ENCODE measurements at places on chromosomes 5 and 9. TPM values are rescaled to one million over a fixed set of nuclear protein-coding genes. Genes with fewer than 3 reads are reported as not detected.

The C5orf15 gene
- 73.8 TPM for polyA plus RNA-seq

GRCh38 chr5:132025403-132025971 lies 14.0 kb upstream of the ACSL6 start:
- no peak for DNase-seq

DNA sequence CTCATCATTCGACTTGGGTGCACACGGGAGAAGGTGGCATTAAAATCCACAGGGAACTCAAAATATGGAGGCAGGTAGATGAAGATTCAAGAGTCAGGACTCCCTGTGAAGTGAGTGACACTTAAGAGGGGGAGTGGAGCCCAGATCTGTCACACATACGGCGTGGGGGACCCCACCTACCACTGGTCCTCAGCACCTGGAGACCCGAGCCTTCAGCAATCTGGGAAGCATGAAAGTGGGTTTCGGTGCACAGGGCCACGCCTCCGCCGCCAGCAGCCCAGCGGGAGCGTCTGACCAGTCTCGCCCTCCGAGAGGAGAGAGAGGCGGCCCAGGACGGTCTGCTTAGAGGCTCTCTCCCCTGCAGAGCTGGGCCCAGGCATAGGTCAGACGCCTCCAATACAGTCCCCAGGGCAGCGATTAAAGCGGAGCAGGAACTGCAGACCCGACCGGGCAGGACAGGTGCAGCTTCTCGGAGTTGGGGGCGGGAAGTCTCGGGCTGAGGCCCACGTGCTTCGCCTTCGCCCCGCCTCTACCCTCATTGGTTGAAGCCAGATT lies 639 bp upstream of the SLC2A8 start:
- no peak for DNase-seq

DNA sequence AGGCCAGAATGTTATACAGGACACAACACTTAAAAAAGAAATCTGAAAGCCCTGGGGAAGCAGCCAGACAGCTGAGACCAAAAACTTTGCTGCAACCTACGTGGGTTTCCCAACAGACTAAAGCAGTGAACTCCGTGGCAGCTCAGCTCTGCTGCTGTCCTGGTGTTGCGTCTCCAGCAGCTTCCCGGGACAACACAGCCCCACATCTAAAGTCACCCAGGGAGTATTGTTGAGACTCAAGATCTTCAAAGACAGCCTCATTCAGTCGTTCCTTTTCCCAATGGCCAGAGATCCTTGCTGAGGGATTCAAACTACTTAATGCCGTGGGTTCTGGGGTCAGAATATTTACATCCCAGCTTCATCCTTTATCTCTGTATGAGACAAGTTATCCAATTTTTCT lies 125.8 kb downstream of the MED10 start:
- DNase-seq, result no peak

The GABRG2 gene
- polyA plus RNA-seq, result 2.1 TPM

The PHF2 gene
- polyA plus RNA-seq, result 24.9 TPM

DNA sequence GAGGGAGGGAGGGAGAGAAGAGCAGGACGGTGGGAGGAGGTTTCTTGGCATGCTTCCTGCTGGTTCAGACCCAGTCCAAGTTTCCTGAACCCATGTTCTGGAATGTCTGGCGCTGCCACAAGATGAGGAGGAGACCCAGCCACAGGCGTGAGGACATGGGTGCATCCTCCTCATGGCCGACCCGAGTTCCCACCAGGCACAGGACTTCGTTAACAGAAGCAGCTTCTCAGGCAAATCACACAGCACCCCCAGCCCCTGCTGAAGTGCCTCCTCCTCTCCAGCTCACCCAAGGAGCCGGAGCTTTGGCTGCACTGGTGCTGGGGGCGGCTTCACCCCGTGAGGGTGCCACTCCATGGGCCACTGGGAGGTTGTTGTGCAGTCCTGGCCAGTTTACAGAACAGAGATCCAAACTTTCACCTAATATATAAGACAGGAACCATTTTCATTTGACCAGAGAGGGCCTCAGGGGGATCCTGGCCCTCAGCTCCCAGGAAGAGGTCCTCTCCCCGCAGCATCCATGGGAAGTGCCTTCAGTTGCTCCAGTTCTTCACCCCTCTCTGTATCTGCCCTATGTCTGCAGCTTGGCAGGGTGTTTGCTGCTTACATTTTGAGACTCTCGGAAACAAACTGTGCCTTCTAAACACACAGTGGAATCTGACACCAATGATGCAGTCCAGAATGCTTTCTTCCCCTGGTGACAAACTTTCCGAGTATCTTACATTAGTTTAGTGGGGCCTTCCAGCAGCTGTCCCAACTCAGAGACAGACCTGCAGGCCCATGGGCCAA lies 10.2 kb upstream of the NKD2 start:
- no peak for DNase-seq

DNA sequence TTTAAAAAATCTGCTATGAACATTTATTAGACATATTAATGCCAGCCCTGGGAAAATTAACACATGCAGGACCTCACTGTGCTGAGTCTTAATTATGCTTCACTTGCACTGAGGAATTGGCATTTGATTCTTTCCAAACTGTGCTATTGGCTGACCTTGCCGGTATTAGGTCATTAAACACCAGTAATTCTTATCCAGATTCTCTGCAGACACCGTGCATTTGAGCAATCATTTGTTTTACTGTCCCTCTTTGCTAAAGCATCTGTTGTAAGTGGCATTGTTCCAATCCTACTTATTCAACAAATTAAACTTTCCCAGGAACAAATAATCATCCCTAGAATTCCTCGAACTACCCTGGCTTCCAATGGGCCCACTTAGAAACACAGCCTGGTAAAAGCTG lies 145.0 kb downstream of the SLC12A2 start:
- no peak for DNase-seq

The GNAQ gene
- 34.0 TPM for polyA plus RNA-seq

DNA sequence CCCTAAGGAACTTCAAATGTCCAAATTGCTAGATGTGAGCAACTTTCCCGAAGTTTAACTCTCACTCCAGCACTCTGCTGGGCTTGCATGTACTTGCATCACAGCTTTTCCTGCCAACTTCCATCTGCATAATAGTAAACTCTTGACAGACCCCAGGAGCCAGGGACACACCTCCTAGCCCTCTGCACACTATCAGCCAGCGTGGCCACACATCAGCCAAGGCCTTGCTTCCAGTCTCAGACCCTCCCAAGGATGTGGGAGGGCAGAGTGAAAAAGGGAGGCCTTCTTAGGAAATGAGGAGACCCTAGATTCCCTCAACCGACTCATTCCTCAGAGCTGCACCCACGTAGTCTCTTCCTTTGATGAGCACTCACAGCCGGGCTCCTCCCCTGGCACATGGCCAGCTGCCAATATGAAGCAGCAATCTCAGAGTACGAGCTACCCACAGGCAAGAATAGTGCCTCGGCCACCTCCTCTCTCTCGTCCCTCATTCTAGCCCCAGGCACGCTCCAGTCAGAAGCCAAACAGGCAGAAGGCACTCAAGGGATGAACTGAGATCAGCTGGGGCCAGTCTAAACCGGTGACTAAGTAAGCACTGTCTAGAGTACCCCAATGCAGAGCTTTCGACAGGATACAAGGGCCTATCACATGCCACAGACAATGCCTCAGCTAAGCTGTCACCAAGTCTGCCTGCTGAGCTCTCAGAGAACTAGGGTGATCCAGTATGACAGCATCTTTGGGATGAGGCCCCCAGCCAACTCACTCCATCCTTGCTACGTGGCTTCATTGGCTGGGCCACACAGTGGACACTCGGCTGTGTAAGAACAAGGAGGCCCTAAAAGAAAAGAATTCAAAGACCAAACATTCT lies 2.3 kb downstream of the P4HA2 start:
- no peak for DNase-seq

- DNase-seq, result no peak
Measured at GRCh38 chr5:178121391-178122276, 8.3 kb downstream of the N4BP3 start.

DNA sequence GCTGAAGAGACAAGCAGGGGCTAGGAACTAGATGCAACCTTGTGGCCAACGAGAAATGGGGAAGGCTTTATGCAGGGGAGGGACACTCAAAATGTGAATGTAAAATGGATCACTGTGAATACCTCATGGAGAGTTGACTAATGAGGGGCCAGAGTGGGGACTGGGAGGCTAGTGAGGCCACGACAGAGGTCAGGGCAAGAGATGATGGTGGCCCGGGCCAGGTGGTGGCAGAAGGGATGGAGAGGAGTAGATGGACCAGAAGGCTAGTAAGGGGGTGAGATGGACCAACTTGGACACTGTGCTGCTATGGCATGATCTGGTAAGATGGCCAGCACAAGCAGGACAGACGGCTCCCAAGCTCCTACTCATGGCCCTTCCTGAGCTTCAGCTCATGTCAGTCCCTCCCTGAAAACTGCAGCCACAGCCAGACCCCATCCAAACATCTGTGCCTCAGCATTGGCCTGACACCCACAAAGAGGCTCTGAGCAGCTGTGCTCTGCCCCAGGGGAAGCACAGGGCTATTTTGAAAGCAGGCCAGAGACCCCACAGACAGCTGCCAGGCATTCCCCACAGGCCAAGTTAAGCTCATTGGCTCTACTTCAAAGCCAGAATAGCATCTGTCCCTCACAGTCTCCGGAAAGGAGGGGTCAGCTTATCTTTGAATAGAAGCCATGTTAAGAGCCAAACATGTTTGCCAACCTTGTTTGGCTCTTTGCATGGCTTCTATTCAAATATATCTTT lies 22.1 kb downstream of the P4HA2 start:
- no peak for DNase-seq

The DMRT1 gene
- polyA plus RNA-seq, result not detected

GRCh38 chr5:93062548-93062947 lies 518.5 kb downstream of the NR2F1-AS1 start:
- no peak for DNase-seq

GRCh38 chr5:36264202-36264760 lies 22.6 kb upstream of the NADK2 start:
- no peak for DNase-seq

GRCh38 chr9:84154320-84154719 lies 173.7 kb downstream of the RMI1 start:
- no peak for DNase-seq

DNA sequence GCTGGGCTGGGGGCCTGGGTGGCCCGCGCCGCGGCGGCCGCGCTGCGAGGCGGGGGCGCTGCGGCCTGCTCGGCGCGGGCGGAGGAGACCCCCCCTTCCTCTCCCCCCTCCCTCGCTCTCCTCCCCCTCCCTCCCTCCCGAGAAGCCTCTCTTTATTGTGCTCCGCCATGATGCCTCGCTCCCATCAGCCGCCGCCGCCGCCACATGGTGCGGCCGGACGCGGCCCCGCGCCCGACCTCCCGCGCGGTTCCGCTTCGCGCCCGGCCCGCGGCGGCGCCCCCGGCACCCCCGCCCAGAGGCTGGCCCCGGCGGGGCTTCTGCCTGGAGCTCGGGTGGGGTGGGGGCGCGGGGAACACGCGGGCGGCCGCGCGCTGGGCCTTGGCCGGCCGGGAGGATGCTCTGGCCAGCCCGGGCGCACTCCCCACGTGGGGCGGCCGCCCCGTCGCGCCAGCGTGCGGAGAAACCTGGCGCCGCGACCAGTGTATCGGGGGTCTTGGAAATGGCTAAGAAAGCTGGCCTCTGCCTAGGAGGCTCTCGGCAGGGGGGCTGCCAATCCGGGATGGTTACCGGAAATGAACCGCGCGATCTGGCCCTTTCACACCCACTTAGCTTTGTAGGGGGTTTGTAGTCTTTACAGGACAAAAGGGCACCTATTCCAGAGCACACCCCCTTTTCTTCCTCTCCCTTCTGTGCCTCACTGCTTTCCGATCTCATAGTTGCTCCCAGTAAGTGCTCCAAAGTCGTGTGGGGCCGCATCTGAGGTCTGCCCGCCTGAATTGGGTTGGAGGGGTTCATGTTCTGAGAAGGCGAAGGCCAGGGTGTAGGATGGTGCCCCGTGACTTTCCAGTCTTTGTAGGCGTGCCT lies 1.0 kb downstream of the SET start:
- peak; percentile 23 for DNase-seq

The SLC36A2 gene
- not detected for polyA plus RNA-seq

GRCh38 chr5:117210796-117211195 lies 636.2 kb upstream of the SEMA6A start:
- peak; percentile 27 for DNase-seq

DNA sequence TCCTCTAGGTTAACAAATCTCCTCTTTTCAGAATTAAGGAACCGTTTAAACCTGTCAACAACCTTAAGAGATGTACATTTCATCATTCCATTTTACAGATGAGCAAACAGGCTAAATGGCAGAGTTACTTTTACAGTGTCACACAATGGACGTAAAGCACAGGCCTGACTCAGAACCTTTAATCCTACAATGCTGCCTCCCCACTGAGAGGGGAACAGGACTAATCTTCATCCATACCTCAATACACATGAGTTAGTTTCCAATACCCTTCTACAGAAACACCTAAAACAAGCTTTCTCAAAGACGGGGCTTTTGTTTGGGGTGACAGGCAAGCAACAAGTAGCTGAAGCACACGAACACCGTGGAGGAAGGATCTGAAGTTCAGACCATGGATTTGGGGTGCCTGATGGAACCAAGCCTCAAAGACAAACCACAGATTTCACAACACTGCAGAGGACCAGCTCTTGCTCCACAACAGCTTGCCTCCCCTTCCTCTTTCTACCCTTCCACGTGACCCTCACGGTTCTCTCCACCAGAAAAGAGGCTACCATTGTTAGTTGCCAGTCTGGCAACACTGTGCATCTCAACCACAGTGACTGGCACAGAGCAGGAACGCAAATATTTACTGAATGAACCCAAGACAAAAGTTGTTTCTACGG lies 1.8 kb downstream of the RNF130 start:
- DNase-seq, result peak; percentile 13

GRCh38 chr9:129242971-129243561 lies 65.0 kb upstream of the IER5L start:
- DNase-seq, result no peak

The CSF1R gene
- 31.0 TPM for polyA plus RNA-seq

GRCh38 chr5:3599226-3600105 lies 3.8 kb downstream of the IRX1 start:
- DNase-seq, result no peak

The IL4 gene
- not detected for polyA plus RNA-seq

The HSD17B3 gene
- 1.9 TPM for polyA plus RNA-seq

The S1PR3 gene
- 10.4 TPM for polyA plus RNA-seq

DNA sequence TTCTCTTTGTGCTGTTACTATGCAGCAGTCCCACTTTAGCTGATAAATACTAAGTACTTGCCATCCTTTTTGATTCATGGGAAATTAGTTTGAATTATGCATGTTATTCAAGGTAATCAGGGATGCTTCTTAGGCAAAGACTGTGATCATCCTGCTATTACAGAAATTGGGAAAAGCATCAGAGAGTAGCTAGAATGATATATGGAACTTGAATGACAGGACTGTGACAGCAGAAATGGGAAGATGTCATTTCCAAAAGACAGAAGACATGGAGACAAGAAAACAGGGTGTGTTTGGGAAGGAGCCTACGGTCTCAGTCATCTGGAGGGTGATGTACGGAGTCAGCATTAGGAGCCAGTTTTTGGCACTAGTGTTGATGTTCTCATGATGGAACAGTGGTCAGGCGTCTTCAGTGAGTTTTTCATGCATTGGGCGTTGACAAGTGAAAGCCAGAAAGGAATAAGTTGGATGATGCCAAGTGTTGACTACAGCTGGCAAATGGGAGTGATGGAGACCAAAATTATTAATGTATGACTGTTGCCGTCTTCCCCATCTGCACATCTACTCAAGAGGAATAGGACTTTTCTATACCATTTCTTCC lies 70.4 kb downstream of the TMEM167A start:
- no peak for DNase-seq

Data from large intestine (tissue), 12 donors.